ENCODE measurements at places on chromosomes 6 and 20.

DNA sequence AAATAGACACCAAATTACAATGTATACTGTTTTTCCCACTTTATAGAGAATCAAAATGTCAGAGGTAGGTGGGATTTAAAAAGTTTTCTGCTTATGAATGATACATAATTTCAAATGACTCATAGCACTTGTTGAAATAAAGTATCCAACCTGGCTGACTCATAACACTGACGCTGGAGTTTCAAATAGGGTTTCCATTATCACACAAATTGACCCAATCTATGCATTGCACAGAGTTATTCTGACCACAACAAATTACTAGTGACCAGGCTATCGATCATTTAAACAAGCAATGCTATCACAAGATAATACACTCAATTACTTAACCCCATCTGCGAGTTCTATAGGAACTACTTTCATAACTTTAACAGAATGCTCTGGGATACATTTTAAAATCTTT is 31.9 kb upstream of the PRELID3B start:
- DNase-seq: no peak

DNA sequence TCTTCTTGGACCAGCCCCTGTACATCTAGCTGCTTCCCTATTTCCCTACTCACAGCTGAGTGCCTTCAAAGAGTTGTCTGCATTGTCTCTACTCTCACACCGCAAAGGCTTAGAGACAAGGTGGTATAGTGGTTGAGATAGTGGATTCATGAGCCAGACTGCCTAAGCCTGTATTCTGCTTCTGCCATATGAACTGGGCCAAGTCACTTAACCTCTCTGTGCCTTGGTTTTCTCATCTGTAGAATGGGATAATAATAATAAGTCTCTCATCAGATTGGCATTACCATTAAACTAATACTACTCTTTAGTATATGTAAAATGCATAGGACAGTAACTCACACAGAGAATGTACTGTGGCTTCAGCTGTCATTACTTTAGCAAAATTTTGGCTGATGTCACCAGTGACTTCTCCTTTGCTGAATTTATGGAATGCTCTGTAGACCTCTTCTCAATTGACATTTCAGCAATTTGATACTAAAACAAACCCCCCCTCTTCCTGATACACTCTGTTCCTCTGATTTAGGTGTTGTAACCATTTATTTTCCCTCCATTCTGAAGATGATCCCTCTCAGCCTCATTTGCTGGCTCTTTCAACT is 156.1 kb downstream of the ADAT2 start:
- DNase-seq: no peak

DNA sequence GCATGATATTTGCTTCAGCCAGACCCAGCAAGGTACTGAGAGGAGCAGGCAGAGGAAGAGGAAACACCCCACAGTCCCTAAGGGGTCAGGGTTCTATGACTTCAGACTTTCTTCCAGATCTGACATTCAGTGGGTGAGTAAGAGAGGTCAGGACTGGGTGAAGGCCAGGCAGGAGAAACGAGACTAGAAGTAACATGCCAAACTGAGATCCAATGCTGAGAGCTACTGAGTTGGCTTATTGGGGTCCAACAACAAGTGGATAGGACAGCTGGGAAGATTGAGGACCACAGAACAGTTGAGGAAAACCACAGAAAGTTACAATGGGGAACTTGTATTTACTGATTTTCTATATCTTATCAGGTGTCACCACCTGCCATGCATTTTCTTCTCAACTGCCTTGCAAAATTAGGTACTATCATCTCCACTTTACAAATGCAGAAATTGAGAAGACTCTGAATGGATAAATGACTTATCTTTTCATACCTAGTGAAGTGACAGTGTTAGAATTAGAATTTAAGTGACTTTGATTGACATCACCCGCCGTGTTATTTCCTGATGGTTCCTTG is 43.8 kb upstream of the HIVEP1 start:
- DNase-seq: no peak

DNA sequence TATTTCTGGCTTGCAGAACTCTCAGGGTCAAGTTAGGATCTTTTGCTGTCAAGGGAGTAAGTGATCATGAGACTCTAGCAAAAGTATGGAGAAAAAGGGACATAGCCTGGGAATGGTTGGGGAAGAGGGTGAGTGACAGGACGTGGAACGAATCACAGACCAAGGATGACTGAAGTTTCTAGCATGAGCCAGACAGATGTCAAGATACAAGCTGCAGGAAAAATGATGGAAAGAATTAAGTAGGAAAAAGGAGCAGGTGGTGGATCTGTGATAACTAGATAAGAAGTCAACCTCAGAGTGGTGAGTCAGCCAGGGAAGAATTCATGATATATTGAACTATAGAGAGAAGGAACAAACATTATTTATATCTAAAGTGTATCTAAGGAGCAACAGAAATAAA is 159.8 kb upstream of the SYNDIG1 start:
- DNase-seq: no peak

- no peak for DNase-seq
These were observed 98.2 kb upstream of the NAA20 start for GRCh38 chr20:19918965-19919329.

GRCh38 chr6:1850121-1850839 is 240.6 kb downstream of the FOXC1 start:
- no peak for DNase-seq

- no peak for DNase-seq
These were observed 4.8 kb upstream of the ATXN1 start for GRCh38 chr6:16766043-16766536.

DNA sequence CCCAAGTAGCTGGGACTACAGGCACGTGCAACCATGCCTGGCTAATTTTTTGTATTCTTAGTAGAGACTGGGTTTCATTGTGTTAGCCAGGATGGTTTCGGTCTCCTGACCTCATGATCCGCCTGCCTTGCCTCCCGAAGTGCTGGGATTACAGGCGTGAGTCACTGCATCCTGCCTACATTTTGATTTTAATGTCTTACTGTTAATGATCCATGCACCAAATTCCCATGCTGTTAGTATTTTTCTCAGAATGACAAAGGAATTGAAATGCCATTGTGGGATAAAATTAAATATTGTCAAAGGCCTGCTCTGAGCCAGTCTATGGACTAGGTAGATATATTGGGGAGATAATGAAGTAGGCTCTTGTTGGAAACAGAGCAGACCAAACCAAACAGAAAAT is 28.2 kb downstream of the CBFA2T2 start:
- DNase-seq: no peak

DNA sequence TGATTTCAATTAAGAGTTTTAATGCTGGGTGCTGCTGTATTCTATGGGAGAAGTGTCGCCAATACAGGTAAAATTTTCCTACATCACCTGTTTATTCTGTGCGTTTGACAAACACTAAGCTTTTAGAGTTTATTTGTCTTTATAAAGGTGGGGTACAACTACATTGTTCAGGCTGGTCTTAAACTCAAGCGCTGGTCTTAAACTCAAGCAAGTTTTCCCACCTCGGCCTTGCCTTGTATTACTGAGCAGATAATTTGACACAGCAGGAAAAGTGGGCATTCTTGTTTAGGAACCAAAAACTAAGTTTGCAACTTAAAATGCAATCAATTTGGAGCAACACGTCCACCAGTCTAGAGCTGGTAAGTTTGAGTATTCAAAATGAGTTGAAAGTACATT is 112.9 kb upstream of the BTN3A2 start:
- DNase-seq: no peak

DNA sequence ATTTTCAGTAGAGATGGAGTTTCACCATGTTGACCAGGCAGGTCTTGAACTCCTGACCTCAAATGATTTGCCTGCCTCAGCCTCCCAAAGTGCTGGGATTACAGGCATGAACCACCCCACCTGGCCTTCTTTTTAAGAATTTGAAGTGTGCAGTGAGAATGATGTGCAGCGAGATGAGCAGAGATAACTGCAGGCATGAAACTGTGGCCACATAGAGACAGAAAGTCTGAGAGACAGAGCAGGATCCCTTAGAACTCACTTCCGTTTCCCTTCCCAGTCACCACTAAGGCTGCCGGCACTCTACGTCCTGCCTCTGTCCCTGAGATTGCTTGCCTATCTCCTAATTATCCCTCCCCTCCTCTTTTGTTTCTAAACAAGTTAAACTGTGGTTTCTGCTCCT is 27.2 kb downstream of the IL22RA2 start:
- no peak for DNase-seq

GRCh38 chr6:144304223-144304848 is 19.2 kb downstream of the UTRN start:
- no peak for DNase-seq

GRCh38 chr6:33616913-33617312 is 4.2 kb upstream of the ITPR3 start:
- no peak for DNase-seq

DNA sequence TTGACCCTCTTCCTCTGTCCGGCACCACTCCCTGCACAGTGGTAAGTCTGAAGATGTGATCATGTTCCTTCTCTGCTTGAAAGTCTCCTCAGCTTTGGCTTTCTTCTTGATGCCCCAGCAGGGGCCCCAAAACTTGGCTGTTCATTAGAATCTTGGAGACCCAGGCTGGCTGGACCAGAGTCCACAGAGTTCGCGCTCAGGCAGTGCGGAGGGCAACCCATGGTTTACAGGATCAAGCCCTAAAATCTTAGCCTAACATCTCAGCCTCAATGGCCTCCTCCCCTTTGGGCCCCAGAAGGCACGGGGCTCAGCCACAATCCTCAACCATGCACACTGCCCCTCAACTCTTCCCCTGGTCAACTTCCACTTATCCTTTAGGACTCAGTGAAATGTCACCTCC is 72.9 kb upstream of the GTSF1L start:
- no peak for DNase-seq

DNA sequence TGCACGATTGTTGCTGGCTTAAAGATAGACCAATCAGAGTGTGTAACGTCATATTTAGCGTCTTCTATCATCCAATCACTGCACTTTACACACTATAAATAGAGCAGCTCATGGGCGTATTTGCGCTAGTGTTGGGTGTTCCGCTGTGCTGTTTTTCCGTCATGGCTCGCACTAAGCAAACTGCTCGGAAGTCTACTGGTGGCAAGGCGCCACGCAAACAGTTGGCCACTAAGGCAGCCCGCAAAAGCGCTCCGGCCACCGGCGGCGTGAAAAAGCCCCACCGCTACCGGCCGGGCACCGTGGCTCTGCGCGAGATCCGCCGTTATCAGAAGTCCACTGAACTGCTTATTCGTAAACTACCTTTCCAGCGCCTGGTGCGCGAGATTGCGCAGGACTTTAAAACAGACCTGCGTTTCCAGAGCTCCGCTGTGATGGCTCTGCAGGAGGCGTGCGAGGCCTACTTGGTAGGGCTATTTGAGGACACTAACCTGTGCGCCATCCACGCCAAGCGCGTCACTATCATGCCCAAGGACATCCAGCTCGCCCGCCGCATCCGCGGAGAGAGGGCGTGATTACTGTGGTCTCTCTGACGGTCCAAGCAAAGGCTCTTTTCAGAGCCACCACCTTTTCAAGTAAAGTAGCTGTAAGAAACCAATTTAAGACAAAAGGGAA is 57.9 kb downstream of the TRIM38 start:
- peak; percentile 56 for DNase-seq
